Adipocyte (in vitro differentiated cells): ENCODE measurements at places on chromosomes 3 and 15.

GRCh38 chr15:83734487-83734886 is 80.6 kb downstream of the ADAMTSL3 start:
- DNase-seq: peak; percentile 2

GRCh38 chr3:54322354-54322753 is 200.0 kb downstream of the CACNA2D3 start:
- DNase-seq: no peak

GRCh38 chr15:80202641-80203360 is 49.2 kb downstream of the CTXND1 start:
- no peak for DNase-seq

- peak; percentile 80 for DNase-seq
These were observed 93.9 kb downstream of the PLOD2 start for GRCh38 chr3:146067048-146067447.

DNA sequence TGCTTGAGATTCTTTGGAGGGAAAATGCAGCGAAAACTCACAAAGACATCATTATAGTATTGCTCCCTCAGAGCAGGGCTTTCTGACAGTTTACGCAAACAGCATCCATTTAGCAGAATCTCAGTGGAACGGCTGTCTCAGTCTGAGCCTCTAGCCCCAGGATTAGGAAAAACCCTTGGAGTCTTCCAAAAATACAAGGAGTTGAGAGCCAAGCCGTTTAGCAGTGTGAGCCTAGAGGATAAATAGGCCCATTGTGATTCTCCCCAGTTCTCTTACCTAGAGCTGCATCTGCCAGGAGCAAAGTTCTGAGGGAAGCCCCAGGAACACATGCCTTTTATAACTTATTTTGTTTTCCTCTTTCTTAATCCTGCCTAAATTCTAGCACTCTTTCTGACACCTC is 359.6 kb downstream of the NTRK3 start:
- DNase-seq: no peak

DNA sequence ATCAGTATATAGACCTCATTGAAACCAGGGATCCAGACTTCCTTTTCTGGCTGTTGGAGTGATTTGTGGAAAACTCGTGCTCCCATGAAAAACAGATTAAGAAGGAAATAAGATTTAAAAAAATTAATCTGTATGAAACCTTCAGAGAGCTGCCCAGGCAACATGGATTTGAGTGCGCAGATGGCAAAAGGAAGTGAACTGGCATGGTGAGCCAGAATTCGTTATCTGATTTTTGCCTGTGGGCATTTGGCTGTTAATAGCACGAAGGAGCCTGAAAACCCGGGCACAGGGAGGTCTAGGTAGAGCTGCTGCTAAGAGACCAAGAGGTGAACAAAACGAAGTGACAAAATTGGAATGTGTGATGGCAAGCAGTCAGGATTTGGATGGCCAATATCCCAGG is 19.1 kb upstream of the SPINK8 start:
- no peak for DNase-seq

DNA sequence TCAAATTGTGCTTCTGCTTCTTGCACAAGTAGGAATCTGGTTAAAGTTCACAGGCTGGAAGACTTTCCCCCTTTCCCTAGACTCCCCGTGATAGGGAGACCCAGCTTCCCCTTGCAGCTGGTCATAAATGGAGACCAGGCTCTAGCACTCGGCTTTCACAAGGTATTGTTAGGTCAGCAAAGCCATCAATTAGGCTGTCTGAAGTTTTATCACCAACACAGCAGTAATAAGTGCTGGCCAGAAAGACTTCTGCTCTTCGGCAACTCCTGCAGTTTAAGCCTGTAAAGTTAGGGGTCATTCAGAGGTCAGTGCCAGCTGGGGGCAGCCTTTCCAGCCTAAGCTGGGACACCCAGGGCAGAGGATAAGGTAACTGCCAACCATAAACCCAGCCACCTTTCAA is 203.4 kb downstream of the MEIS2 start:
- no peak for DNase-seq

- no peak for DNase-seq
These were observed 4.0 kb upstream of the AEN start for GRCh38 chr15:88617031-88617722.

DNA sequence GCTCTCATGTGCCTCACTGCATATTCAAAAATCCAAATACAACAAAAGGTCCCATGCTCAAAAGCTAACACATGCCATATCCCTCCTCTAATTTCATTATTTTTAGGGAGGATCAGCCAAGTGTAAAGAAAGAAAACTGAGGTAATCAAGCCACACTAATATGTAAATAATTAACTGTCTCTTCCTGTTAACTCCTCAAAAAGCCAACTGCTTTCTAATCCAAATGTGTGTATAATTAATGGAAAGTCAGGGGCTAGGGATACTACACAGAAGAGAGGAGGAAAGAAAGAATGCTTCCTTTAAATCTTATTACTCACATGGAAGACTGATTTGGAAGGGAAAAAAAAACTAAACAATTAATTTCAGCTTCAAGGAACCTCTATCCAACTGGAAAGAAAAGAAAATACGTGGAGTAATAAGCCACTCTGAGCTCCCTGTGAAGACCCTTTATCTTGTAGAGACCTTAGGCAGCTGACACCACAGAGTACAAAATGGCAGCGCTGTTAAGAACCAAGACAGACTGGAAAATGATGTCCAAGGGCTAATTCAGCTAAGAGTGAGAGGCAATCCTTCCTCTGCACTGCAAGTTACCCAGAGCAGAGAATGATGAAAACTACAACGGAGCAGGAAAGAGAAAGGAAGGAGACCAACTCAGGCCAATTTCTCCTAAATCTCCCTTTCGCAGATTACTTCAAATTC is 56.8 kb downstream of the ZNF148 start:
- no peak for DNase-seq
